ENCODE measurements at places on chromosomes 4 and X. TPM values are rescaled to one million over a fixed set of nuclear protein-coding genes. Genes with fewer than 3 reads are reported as not detected.

CSAG2 gene
- total RNA-seq: not detected

CYTL1 gene
- 1.5 TPM for total RNA-seq

TCEAL7 gene
- 44.2 TPM for total RNA-seq

RBM3 gene
- total RNA-seq: 253 TPM

EGFL6 gene
- total RNA-seq: 0.15 TPM

All from bronchus fibroblast of lung (primary cell).